ENCODE measurements at places on chromosomes 16 and 17. TPM values are rescaled to one million over a fixed set of nuclear protein-coding genes. Genes with fewer than 3 reads are reported as not detected.

DNA sequence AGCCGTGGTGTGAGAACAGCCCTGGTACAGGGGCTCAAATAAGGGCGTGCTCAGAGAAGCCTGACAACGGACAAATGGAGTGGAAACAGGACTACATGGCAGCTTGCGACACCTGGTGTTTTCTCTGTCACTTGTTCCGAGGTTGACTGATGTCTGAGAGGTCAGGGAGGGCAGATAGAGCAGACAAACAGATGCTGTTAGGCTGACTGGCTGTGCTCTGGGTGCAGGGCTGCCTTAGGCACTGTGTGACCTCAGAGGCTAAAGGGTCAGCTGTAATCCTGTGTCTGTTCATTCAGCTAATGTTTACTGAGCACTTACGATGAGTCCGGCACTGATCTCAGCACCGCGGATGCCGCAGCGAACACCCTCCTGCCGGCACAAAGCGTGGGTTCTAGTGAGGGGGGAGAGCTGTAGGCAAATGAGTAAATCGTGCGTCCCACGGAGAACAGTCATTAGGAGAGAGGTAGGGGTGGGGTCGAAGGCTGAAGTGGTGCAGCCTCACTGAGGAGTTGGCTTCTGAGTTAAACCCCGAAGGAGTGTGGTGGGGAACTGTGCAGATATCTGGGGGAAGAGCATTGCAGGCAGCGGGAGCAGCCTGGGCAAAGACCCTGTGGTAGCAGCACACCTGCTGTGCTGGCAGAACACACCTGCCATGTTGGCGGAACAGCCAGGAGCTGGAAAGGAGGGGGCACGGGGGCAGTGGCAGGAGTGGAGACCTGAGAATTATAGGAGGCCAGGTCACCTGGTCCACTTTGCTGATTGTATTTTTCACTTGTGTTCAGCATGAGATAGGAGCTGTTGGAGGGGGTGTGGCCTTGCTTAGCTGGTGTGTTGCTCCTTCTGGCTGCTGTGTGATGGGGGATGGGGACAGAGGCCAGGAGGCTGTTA is 35.0 kb downstream of the GPT2 start:
- H3K27me3 ChIP-seq: no peaks in the 10 kb centered on the region
- no peak for DNase-seq
- no peak overlapping the region for H3K4me3 ChIP-seq
- H3K27ac ChIP-seq: no peak overlapping the region
- H3K36me3 ChIP-seq: peaks cover 3% of the 10 kb centered on the region

GRCh38 chr17:1002412-1002753 is 5.5 kb downstream of the TIMM22 start:
- H3K4me3 ChIP-seq: peak overlapping the region; percentile 62
- peaks cover 19% of the 10 kb centered on the region for H3K4me1 ChIP-seq
- H3K27me3 ChIP-seq: no peaks in the 10 kb centered on the region
- DNase-seq: no peak
- H3K27ac ChIP-seq: no peak overlapping the region

GRCh38 chr17:8362651-8363332 is 13.7 kb downstream of the KRABD2 start:
- H3K4me3 ChIP-seq: no peak overlapping the region
- H3K36me3 ChIP-seq: peaks cover 4% of the 10 kb centered on the region
- no peak for DNase-seq
- peaks cover 17% of the 10 kb centered on the region for H3K4me1 ChIP-seq
- H3K27me3 ChIP-seq: no peaks in the 10 kb centered on the region

The HOXB5 gene
- not detected for total RNA-seq

DNA sequence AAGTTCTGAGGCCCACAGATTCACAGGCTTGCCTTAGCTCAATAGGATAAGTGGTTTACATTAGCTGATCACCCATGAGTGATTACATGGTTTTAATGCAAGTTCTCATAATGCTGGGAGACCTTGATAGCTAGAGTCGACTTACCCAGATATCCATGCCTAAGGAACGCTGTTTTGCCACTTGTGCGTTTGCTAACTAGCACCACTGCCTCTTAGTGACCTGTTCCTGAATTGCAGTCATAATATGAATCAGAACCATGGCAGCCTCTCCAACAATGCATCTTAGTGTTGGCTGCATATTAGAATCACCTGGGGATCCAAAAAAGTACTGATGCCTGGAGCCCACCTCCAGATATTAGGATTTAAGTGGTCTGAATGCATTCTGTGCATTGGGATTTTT is 251.1 kb upstream of the CDH5 start:
- H3K27me3 ChIP-seq: peaks cover 28% of the 10 kb centered on the region
- H3K27ac ChIP-seq: no peak overlapping the region
- no peak overlapping the region for H3K4me3 ChIP-seq
- no peaks in the 10 kb centered on the region for H3K4me1 ChIP-seq
- DNase-seq: no peak

The TOX3 gene
- total RNA-seq: not detected

DNA sequence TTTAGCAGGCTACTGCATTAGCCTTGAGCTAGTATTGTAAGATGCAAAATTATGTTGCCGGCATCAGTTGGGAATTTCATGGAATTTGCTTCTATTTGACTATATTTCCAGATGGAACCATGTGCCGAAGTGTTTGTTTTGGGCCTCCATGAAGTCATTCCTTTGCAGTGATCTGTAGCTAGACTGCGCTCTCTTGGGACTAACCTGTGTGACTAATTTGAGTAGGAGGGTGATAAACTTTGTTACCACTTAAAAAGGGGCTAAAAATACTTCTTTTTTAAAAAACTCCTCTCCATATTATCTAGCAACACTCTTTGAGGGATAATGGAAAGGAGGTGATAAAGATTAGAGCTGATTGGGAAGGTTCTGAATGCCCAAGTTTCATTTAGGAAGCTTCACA is 166.8 kb upstream of the TBX2 start:
- peaks cover 8% of the 10 kb centered on the region for H3K4me1 ChIP-seq
- H3K36me3 ChIP-seq: no peaks in the 10 kb centered on the region
- H3K27ac ChIP-seq: no peak overlapping the region
- H3K27me3 ChIP-seq: no peaks in the 10 kb centered on the region
- no peak for DNase-seq

GRCh38 chr17:82171750-82172375 is 40.8 kb downstream of the CCDC57 start:
- H3K27ac ChIP-seq: no peak overlapping the region
- H3K4me1 ChIP-seq: peaks cover 4% of the 10 kb centered on the region
- H3K36me3 ChIP-seq: peaks cover 6% of the 10 kb centered on the region
- DNase-seq: no peak
- no peak overlapping the region for H3K4me3 ChIP-seq
- H3K27me3 ChIP-seq: no peaks in the 10 kb centered on the region

DNA sequence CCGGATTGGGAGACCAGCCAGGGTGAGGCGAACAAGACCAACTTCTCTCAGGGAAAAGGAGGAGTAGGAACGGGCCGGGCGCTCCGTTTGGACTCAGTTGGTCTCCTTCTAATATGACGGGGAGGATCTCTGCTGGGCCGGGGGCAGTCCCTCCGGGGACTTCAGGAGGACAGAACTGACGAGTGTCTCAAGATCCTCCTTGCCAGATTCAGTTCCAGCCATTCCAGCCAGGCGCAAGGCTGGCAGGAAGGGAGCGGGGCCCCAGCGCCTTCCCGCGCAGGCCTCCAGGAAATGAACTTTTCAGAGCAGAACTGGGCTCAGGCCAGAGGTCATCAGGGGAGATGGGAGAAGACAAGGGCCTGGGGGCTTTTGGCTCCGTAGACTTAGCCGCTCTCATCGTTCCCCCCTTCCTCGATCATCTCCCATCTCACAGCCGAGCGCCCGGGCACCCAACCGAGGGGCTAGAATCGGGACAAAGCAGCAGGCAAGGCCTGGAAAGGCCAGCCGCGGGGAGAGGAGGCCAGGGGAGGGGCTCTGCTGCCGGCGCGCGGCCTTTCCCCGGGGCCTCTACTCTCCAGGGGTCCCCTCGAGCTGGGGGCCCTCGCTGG is 1.6 kb downstream of the ZNF423 start:
- no peak for DNase-seq
- H3K36me3 ChIP-seq: no peaks in the 10 kb centered on the region
- H3K4me3 ChIP-seq: peak overlapping the region; percentile 78
- H3K27ac ChIP-seq: no peak overlapping the region
- H3K27me3 ChIP-seq: peaks cover 43% of the 10 kb centered on the region
- peaks cover 6% of the 10 kb centered on the region for H3K4me1 ChIP-seq
